ENCODE measurements at places on chromosomes 6 and 20.

GRCh38 chr6:170497841-170498301 is 55.2 kb downstream of the PSMB1 start:
- no peak for DNase-seq

DNA sequence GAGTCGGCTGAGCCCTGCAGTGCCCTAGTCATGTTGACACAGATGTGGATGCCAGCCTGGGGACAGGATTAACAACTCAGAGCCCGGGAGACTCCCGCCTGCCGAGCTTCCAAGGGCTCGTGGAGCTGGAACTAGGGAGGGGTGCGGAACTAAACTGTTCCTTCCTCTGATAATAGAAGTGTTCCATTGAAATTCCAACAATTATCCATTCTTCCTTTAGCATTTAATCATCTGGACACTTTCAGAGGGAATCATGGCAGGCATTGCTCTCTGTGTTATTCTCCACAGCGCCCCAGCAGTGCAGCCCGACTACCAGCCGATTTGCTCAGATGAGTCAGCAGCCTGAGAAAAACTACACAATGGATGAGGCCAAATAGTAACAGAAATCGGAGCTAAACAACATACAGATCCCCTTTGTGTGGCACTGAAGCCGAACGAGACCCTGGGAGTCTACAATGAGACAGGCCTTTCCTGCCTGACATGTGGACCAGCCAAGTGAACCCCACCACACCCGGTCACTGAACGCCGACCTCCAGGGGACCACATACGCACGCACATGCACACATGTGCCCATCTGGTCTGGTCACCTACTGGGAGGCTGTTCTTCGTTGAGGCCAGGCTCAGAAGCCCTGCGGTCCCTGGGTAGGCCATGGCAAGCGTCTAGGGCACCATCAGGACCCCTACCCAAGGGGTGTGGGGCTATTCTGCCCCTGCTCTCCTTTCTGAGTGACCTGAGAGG is 238.4 kb upstream of the AFDN start:
- DNase-seq: no peak

DNA sequence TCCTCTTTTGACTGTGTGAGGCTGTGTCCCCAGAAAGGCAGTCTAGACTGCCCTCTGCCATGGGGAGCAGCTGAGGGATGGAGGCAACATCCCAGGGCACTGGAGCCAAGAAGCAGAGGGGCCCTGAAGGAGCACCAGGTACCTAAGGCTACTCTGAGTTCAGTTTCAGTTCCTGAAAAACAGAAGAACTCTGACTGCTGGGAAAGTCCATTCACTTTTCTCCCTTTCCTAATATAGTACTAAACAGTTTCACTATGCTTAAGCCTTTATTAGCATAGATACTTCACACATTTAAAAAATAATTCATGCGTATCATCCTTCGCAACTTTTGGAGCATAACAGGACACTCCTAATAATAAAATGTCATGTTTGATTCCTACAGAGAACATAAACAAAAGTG is 130.0 kb downstream of the FOXC1 start:
- DNase-seq: no peak

- peak; percentile 91 for DNase-seq
Observed at GRCh38 chr6:49606721-49607390, 29.8 kb downstream of the RHAG start.

DNA sequence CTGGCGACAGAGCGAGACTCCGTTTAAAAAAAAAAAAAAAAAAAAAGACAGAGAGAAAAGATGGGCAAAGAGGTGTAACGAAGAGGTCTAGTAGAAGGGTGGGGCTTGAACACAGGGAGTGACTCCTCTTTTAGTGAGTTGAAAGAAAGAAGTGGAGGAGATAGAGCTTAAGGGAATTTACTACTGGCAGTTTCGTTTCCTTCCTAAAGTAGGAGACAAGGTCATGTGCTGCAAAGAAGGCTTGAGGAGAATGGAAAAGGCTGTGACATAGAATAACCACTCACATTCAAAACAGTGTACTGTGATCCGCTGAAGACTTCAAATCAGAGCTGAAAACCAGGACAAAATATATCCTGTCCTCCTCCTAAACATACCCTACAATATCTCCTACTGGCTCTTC is 63.8 kb upstream of the EIF2S2 start:
- DNase-seq: no peak

DNA sequence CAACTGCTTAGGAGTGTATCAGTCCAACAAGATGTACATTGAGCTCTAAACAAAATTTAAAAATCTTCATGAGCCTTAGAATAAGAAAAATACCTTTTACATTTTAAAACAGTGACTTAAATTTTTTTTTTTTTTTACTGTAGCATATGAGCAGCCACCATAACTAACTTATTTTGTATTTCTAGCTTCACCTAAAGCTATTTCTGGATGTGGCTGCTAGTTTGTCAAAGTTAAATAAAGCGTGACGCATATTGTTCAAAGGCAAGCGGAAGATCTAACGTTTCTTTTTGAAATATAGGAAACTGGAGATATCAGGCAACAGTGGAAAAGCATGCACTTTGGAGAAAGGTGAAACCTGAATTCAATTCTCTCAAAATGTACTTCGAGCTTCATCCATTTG is 3.3 kb upstream of the IL22RA2 start:
- DNase-seq: no peak

GRCh38 chr6:159043251-159043650 is 1.5 kb downstream of the TAGAP start:
- no peak for DNase-seq

DNA sequence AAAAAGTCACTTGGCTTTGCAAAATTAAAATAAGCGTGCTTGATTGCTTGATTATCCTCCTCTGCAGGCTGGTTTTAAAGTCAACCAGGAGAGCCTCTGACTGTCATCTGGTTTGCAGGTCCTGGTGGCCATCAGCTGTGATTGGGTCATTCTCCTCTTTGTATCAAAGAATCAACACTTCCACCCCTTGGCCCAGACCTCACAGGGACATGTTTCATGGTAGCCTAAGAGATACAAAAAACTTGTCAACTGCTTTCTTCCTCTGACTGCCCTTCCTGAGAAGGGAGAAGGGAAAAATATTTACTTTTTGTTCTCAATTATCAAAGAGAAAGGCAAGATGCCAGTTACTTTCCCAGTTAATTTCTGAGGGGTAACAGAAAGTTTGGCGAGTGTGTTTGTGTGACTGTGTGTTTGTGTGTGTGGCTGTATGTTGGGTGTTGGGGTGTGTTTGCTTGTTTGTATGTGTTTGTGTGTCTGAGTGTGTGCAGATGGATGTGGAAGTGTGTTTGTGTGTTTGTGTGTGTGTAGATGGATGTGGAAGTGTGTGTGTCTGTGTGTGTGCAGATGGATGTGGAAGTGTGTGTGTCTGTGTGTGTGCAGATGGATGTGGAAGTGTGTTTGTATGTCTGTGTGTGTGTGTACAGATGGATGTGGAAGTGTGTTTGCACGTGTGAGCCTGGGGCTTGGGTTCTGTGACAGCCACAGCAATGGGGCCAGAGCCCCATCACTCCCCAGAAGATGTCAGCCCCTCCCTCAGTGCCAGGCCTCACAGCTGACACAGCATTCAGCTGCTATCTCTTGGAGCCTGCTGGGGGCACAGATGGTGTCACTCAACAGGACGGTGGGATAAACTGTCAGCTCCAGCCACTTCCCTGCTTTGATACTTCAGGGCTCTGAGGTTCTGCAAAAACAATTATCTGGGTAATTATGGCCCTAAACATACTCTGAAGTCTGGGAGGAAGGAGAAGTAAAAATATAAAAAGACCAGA is 98.6 kb upstream of the RNF24 start:
- no peak for DNase-seq

DNA sequence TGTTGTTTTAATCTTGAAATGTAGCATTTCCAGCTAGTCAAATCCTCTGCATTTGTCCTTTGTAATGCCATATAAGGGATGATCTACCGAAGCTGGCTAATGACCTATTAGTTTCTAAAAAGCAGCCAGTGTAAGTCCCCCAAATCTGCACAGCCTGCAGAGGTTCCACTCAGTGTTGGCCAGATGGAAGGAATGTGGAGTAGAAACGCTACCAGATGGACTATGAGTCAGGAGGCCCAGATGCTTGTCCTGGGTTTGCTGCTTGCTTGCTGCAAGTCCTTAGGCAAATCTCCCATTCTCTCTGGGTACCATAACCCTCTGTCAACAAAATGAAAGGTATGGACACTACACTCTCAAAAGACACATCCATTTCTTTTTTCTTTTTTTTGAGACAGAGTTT is 149.8 kb downstream of the BTBD9 start:
- peak; percentile 48 for DNase-seq

DNA sequence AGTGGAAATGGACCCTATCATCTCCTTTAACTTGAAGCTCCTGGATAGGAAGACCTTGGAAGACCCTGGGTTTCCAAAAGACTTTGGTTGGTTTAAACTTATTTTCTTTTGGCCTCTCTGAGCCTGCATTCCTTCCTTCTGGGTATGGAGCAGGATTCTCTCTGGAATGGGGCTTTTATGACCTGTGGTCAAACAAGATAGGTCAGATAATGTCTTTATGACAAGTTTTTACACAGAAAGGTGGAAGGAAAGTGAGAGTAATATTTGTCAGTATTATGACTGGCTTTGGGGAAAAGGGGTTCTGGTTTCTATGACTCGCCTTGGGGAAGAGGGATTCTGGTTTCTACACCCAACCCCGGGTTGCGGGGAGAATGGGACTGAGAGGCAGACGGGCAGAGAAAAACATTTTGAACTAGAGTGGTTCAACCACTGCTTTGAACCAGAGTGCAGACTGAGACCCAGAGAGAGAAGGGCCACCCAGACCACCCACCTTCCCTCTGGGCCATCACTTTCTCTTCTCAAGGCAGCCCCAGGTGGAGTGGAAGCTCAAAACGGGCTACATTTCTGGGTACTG is 37.6 kb upstream of the KCNK5 start:
- no peak for DNase-seq

- DNase-seq: no peak
Observed at GRCh38 chr6:143953922-143954321, 54.1 kb downstream of the PLAGL1 start.

Data from M059J (cell line).